ENCODE measurements at places on chromosomes 3 and 15. TPM values are rescaled to one million over a fixed set of nuclear protein-coding genes. Genes with fewer than 3 reads are reported as not detected.
A peak's percentile ranks its signal among the peaks of the same experiment; 100 is the strongest.

GRCh38 chr3:127589600-127590281, 792 bp downstream of the TPRA1 start:
- peak; percentile 65 for DNase-seq
- H3K4me3 ChIP-seq = peak overlapping the region; percentile 73
- no peaks in the 10 kb centered on the region for H3K27me3 ChIP-seq
- H3K36me3 ChIP-seq = no peaks in the 10 kb centered on the region
- H3K27ac ChIP-seq = peak overlapping the region; percentile 92

DNA sequence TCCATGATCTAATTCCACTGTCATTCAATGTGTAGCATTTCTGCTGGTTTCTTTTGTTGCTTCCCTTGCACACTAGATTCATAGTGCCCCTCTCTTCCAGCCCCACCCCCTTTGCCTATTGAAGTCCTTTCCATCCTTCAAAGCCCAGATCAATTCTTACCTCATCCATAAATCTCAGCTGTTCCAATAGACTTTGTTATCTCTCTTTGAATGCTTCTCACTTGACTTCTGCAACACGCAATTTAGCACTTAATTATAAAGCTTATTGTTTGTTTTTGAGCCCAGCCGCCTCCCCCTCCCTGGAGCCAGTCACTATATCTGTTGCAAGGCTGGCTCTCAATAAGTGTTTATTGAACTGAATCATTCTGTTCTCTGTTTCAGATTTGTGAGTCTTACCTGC, 174.6 kb upstream of the TBL1XR1 start:
- no peak overlapping the region for H3K27ac ChIP-seq
- no peaks in the 10 kb centered on the region for H3K4me1 ChIP-seq
- no peaks in the 10 kb centered on the region for H3K27me3 ChIP-seq
- no peak overlapping the region for H3K4me3 ChIP-seq

DNA sequence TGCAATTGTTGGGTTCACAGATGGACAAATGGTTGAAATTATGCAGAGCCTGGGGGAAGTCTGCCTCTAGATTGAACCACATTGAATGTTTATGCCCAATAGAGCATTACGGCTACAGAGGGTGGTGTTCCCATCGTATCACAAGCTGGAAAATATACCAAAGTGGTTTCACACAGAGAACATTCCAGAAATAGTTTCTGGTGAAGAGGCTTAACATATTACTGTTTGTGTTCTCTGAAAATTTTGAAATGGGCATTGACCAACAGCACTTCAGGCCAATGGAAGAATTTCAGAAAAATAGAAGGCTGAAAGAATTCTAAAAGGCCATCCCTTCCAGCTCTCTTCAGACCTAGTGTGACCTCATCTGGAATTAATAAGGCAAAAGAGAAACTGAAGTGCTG, 203.9 kb downstream of the NEK10 start:
- H3K4me1 ChIP-seq = no peaks in the 10 kb centered on the region
- H3K27me3 ChIP-seq = no peaks in the 10 kb centered on the region
- no peak overlapping the region for H3K27ac ChIP-seq
- H3K4me3 ChIP-seq = no peak overlapping the region
- no peaks in the 10 kb centered on the region for H3K36me3 ChIP-seq

DNA sequence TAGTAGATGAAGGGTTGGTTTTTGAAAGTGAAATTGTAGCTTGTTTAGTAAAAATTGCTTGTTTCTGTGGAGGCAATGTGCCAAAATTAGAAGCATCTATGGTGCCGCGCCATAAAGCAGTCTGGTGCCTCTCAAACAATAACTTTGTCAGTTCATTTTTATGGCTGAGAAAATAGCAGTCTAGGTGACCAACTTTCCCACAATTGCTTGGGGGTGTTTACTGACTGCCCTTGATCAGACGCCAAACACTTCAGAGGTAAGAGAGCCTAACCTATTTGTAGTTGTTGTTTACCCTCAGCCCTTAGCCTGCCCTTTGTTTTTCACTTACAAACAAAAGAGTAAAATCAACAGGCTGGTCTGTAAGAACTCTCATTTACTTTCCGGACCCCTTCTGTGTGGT, 174.5 kb downstream of the FNDC3B start:
- no peak overlapping the region for H3K27ac ChIP-seq
- H3K4me3 ChIP-seq = no peak overlapping the region
- H3K36me3 ChIP-seq = no peaks in the 10 kb centered on the region
- no peak for DNase-seq

DNA sequence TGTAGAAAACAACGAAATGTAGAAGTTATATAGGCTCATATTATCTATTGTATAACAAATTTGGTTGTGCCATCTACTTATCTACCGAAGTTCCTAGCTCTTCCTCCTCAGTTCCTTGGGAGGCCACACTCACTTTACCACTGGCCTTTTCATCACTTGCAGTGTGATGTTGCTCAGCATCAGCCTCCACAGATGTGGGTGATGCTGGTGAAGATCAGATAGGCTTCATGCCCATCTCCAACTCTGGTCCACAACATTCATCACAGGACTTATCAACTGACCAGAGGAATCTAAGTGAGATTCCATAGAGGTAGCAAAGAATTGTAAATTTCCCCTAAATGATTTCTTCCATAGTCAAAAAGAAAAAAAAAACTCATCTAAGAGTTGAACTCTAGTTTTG, 8.4 kb downstream of the CD200 start:
- no peaks in the 10 kb centered on the region for H3K36me3 ChIP-seq
- no peak for DNase-seq
- H3K4me3 ChIP-seq = no peak overlapping the region

DNA sequence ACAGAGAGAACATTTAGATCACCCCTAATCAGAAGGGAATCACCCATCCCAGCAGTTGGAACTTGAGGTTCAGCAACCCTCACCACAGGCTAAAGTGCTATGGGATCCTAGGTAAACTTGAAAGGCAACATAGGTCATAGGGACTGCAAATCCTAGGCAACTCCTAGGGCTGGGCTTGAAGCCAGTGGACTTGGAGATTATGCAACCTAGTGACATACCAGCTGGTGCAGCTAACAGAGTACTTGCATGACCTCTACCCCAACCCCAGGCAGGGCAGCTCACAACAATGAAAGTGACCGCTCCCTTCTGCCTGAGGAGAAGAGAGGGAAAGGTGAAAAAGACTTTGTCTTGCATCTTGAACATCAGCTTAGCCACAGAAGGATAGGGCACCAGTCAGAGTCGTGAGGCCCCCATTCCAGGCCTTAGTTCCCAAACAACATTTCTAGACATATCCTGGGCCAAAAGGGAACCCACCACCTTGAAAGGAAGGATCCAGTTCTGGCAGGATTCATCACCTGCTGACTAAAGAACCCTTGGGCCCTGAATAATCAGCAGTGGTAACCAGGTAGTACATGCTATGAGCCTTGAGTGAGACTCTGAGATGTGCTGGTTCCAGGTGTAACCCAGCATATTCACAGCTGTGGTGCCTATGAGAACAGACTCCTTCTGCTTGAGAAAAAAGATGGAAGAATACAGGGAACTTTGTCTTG, 37.6 kb upstream of the FBN1 start:
- no peak overlapping the region for H3K4me3 ChIP-seq
- no peaks in the 10 kb centered on the region for H3K36me3 ChIP-seq
- H3K27ac ChIP-seq = no peak overlapping the region

DNA sequence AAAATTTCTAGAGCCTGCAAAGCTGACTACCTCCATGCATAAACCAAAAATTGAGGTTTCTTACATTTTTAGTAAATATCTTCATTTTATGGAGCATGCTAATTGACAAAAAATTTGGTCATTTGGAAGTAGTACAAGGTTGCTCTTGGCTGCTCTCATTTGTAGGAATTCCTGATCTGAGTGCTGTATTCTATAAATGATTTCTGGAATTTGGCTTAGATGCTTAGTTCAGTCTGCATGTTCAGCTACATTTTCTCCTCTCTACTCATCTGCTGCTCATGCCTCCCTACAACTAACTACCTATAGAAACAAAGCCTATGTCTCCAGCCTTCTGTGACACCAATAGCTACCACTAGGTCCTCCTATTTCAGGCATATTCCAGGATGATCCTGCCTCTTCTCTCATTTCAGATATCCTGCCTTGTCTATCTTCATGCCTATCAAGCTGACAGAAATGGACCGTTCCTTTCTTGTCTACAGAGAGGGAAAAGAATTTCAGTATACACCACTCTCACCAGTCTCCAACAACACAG, 901.1 kb downstream of the TBL1XR1 start:
- no peaks in the 10 kb centered on the region for H3K36me3 ChIP-seq
- no peak overlapping the region for H3K4me3 ChIP-seq
- H3K27me3 ChIP-seq = no peaks in the 10 kb centered on the region
- H3K4me1 ChIP-seq = no peaks in the 10 kb centered on the region
- H3K27ac ChIP-seq = no peak overlapping the region

- no peaks in the 10 kb centered on the region for H3K36me3 ChIP-seq
- no peak overlapping the region for H3K27ac ChIP-seq
- no peak for DNase-seq
- no peaks in the 10 kb centered on the region for H3K27me3 ChIP-seq
- no peaks in the 10 kb centered on the region for H3K4me1 ChIP-seq
These were observed 178.4 kb upstream of the SUCLG2 start for GRCh38 chr3:67832817-67833216.

GRCh38 chr3:143363276-143363675, 243.7 kb downstream of the CHST2 start:
- no peak overlapping the region for H3K27ac ChIP-seq
- no peak overlapping the region for H3K4me3 ChIP-seq
- no peaks in the 10 kb centered on the region for H3K36me3 ChIP-seq
- no peaks in the 10 kb centered on the region for H3K27me3 ChIP-seq
- no peaks in the 10 kb centered on the region for H3K4me1 ChIP-seq

DNA sequence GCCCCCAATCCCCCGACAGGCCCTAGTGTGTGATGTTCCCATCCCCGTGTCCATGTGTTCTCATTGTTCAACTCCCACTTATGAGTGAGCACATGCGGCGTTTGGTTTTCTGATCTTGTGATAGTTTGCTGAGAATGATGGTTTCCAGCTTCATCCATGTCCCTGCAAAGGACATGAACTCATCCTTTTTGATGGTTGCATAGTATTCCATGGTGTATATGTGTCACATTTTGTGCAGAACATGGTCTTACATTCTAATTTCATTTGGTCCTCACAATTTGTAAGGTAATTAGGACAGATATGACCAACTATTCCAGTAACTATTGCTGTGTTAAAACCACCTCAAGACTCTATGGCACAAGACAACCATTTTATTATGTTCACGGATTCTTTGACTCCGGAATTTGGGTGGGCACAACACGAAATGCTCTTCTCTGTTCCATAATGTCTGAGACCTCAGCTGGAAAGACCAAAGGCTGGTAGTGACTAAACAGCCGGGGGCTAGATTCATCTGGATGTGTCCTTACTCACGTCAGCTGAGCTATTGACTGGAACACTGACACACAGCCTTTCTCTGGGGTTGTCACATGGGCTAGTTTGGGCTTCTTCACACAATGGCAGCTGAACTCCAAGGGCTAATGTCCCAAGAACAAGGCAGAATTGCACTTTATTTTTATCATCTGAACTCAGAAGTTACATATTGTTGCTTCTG, 13.6 kb upstream of the GLCE start:
- no peaks in the 10 kb centered on the region for H3K4me1 ChIP-seq
- H3K27ac ChIP-seq = no peak overlapping the region
- no peak overlapping the region for H3K4me3 ChIP-seq
- no peak for DNase-seq
- no peaks in the 10 kb centered on the region for H3K27me3 ChIP-seq
- no peaks in the 10 kb centered on the region for H3K36me3 ChIP-seq

GRCh38 chr3:4322635-4323034, 19.5 kb downstream of the SETMAR start:
- H3K27ac ChIP-seq = no peak overlapping the region
- DNase-seq = no peak
- H3K4me3 ChIP-seq = no peak overlapping the region
- no peaks in the 10 kb centered on the region for H3K27me3 ChIP-seq

- no peaks in the 10 kb centered on the region for H3K36me3 ChIP-seq
- H3K27ac ChIP-seq = peak overlapping the region; percentile 99
- no peaks in the 10 kb centered on the region for H3K27me3 ChIP-seq
- no peak overlapping the region for H3K4me3 ChIP-seq
These were observed 14.5 kb upstream of the PLXND1 start for GRCh38 chr3:129620828-129621559.

GRCh38 chr3:128684986-128685726, 34.5 kb upstream of the RPN1 start:
- no peaks in the 10 kb centered on the region for H3K36me3 ChIP-seq
- DNase-seq = no peak
- no peak overlapping the region for H3K27ac ChIP-seq

DNA sequence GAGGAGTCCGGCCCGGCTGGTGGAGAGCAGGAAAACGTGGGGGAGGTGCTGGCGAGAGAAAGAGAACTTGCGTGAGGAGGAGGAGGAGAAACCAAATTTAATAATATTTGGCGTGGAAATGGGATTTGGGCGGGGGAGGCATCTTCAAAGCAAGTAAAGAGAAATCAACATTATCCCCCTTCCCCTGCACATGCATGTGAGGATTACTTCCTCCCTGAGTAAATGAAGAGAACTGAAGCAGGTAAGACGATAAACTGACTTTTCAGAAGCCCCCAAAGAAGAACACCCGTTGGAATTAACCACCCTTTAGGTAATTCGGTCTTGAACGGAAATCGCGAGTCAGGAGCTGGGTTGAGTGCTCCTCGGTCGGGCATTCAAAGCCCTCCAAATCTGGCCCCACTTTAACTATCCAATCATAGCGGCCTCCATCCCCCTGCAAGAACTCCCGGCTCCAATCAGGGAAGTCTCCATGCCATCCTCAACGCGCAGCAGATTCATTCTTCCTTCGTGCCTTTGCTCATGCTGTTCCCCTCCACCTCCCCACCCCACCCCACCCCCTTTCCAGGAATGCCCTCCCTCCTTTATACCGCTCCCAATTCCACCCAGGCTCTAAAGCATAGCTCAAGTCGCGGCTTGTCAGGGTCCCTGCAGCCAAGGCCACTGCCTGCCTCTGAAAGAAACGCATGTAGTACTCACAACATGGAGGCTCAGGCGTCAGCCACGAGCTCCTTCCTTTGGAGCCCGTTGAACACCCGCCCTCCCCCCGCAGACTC, 545 bp upstream of the RFX7 start:
- H3K4me3 ChIP-seq = peak overlapping the region; percentile 68
- H3K27ac ChIP-seq = peak overlapping the region; percentile 83
- H3K27me3 ChIP-seq = no peaks in the 10 kb centered on the region
- H3K4me1 ChIP-seq = peaks cover 32% of the 10 kb centered on the region
- peak; percentile 49 for DNase-seq
- no peaks in the 10 kb centered on the region for H3K36me3 ChIP-seq

DNA sequence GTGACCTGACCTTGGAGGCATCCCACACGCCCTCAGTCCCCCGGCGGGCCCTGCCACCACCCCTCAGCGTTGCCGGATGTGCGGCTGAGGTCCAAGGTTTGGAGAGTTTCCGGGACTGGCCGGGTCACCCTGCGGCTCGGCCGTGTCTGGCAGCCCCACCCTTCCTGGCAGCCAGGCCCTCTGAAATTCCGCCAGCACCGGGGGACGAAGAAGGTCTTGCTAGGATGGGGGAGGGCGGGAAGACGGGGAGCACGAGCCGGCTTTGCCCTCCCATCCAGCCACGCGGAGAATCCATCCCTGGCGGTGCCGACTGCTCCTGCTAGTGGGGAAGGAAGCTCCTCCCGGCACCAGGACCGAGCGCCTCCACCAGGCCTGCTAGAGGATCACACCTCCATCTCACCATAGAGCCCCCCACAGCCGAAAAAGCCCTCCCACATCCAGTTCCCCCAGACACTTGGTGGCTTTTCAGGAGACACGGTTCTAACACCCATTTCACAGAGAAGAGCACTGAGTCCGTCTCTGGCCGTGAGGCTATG, 81.5 kb downstream of the CPN2 start:
- H3K4me3 ChIP-seq = peak overlapping the region; percentile 4
- H3K27me3 ChIP-seq = no peaks in the 10 kb centered on the region
- H3K4me1 ChIP-seq = peaks cover 64% of the 10 kb centered on the region
- H3K36me3 ChIP-seq = no peaks in the 10 kb centered on the region
- DNase-seq = peak; percentile 82

The GATA2 gene
- 68.3 TPM for total RNA-seq

The ZDHHC19 gene
- 1.0 TPM for total RNA-seq

The PIERCE2 gene
- 2.7 TPM for total RNA-seq

The ACVR2B gene
- total RNA-seq = 8.2 TPM

The DIS3L gene
- total RNA-seq = 29.2 TPM

The CEMIP gene
- total RNA-seq = 7.3 TPM

The TMCO5A gene
- total RNA-seq = not detected

The CPNE9 gene
- 0.44 TPM for total RNA-seq

Measured in lower lobe of right lung (tissue), 2 donors.